ENCODE measurements at places on chromosomes 16 and 17.

- DNase-seq: no peak
Measured at GRCh38 chr16:57612494-57612893, 15.9 kb upstream of the ADGRG1 start.

DNA sequence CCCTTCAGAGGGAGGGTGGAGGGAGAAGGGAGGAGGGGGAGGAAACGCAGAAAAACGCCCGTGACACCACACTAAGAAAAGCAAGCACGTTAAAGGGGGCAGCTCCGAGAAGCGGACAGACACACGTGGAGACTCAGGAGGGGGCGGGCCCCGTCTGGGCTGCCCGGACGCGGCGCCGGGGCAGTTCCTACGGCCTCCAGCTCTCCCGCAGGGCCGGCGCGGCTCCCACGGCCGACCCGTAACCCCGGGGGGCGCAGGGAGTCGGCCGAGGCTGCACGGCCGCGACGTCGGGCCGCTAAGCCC lies 362 bp downstream of the KLHDC4 start:
- DNase-seq: no peak

DNA sequence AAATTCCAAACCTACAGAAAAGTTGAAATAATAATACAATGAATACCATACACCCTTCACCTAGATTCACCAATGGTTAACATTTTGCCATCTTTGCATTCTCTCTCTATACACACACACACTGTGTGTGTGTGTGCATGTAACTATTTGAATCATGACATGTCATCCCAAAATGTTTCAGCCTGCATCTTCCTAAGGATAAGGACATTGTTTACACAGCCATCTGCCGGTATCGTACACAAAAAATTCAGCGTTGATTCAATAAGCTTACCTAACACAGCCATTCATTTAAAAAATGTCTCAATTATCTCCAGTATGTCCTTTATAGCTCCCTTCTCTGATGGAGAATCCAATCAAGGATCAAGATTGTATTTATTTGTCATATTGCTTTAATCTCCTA lies 3.9 kb downstream of the MXRA7 start:
- DNase-seq: no peak

DNA sequence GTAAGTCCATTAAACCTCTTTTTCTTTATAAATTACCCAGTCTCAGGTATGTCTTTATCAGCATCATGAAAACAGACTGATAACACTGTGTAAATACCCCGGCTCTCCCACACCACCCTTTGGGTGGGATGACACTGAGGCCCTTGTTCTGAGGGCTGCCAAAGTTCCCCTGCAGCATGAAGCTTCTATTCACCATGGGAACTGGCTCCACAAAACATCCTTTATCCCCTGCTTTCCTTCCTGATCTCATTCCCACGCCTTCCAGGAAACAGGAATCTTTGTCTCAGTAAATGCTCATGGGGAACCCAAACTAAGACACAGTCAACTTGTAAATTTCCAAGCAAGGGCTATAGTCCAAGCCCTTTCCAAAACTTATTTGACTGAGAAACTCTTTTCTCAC lies 88.4 kb downstream of the ABCC12 start:
- no peak for DNase-seq

GRCh38 chr16:56225017-56225742 lies 33.9 kb downstream of the GNAO1 start:
- DNase-seq: no peak

GRCh38 chr16:51638339-51639135 lies 487.5 kb upstream of the SALL1 start:
- no peak for DNase-seq

DNA sequence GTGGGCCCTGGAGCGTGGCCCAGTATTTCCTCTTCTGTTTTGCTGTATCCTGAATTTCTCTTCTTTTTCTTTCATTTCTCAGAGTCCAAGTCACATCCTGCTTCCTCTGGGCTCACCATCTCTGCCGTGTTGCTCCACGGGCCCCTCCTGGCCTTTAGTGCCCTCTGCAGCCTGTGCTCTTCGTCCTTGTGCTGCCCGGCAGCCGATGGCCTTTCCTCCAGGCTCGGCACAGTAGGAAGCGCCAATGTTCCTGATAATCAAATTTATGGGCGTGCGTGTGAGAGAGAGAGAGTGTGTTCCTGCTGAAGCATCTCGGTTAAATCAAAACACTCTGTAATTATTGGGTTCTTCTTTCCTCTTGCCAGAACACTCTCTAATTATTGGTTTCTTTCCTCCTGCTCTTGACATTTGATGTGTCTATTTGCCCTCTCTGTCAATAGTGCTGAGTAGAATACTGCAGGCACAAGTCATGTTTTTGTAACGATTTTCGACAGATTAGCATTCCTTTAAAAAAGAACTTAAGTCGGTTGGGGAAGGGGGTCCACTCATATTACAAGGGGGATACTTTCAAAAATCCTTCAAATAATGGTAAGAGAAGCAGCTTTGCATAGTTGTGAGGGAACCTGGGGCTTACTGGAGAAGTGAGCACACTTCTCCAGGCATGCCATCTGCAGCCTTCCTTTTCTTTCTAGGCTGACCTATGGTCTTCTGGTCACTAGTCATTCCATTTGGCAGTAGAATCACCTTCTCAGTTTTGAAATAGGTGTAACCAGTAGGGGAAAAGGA lies 126.6 kb downstream of the RPTOR start:
- no peak for DNase-seq

- DNase-seq: no peak
Measured at GRCh38 chr16:11597235-11598095, 10.7 kb upstream of the LITAF start.

Measured in cerebellar cortex (tissue), 1 donor.